CD4-positive, alpha-beta T cell (primary cell): ENCODE measurements at places on chromosomes 5 and 9.
A peak's percentile ranks its signal among the peaks of the same experiment; 100 is the strongest.

- no peak for DNase-seq
Measured at GRCh38 chr9:123359546-123359945, 3.5 kb downstream of the CRB2 start.

DNA sequence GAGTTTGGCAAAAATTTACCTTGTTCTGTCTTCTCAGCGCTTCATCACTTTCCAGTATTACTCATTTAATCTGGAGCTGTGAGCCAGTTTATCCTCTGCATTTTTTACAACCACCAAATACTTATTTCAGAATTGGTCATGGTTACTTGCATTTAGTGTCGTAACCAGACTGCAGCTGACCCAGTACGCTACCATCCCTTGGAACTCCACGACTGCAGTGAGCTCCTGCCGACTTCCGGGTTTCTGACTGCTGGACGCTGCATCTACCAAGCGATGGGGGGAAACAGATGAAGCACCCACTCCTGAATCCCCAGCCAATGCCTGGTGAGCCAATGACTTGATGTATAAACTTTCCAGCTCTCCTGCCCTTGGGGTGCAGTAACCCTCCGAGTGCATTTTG is 174.4 kb upstream of the PRLR start:
- DNase-seq: no peak

- no peak for DNase-seq
Measured at GRCh38 chr5:176490301-176490700, 42.1 kb downstream of the FAF2 start.

DNA sequence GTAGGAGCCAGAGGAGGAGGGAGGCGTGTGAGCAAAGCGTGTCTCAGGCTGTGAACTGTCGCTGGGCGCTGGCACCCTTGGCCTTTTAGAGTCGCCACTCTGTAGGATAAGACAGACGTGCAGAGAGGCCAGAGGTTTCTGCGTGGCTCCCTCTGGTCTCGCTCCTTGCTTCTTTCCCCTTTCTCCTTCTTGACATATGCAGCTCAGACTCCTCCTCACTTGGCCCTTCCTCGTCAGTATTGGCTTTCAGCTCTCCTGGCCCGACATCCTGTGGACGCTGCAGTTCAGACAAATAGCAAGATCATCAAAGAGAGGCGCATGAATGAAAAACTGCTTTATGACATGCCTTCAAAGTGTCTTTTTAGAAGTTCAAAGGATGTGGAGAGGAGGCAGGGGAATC is 116.8 kb upstream of the SPRY4 start:
- DNase-seq: no peak

DNA sequence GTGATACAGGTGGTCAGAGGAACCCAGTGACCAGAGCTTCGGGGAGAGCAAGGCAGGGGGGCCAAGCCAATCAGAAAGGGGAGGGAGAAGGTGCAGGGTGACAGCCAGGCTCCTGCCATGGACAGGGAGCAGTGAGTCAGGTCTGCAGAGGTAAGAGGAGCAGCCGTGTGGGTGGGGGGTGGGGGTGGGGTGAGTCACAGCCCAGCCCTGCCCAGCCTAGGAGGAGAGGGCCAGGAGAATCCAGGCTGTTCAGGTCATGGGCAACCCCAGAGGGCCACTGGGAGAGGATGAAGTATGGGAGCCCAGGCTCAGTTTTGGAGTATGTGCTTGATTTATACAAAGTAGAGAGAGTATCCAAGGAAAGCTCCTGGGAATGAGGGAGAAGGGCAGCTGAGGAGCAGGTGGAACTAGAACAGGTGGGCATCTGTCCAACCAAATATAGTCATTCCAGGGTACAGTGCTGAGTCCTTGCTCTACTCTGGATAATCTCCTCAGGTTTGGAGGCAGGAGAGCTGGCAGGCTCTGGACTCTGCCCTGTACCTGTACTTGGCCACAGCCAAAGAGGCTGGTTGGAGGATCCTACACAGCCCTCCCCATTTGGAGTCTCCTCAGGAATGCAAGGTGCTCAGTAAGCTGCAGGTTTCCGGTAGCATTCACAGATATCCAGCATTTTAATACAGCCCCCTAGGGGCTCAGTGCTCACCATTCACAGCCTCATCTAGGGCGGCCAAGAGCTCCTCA is 1.6 kb downstream of the HBEGF start:
- DNase-seq: no peak

DNA sequence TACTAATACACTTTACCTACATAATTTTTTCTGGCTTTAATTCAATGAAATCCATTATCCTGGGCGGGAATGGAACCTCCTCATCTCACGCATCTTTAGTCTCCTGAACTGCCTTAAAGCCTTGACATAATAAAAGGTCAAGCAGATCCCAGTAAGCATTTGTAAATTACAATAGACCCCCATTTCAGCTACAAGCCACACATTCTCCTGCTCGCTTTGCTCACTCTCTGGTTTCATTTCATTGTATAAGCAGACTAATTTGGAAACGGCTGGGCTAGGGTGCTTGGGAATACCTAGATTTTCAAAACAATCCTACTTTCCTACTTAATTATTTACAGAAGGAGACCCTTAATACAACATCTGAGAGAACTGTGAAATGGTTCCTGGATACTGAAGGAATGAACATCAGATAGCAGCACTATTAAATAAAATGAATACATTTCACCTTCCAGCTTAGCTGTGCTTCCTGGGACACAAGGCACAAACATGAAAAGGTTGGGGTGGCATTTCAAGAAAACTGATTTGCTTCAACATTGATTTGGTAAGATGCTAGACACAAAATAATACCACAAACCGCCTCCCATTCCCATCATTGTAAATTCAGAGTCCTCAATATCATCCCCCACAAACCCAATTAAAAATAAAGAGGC is 1.5 kb downstream of the JAKMIP2 start:
- DNase-seq: no peak

- no peak for DNase-seq
Measured at GRCh38 chr5:56545016-56545415, 270.3 kb upstream of the MAP3K1 start.

- DNase-seq: peak; percentile 63
Measured at GRCh38 chr9:129889941-129890717, 54.9 kb downstream of the USP20 start.

GRCh38 chr9:34025062-34025461 is 23.6 kb downstream of the UBAP2 start:
- DNase-seq: no peak

- DNase-seq: no peak
Measured at GRCh38 chr5:123502120-123502519, 9.9 kb upstream of the CSNK1G3 start.

DNA sequence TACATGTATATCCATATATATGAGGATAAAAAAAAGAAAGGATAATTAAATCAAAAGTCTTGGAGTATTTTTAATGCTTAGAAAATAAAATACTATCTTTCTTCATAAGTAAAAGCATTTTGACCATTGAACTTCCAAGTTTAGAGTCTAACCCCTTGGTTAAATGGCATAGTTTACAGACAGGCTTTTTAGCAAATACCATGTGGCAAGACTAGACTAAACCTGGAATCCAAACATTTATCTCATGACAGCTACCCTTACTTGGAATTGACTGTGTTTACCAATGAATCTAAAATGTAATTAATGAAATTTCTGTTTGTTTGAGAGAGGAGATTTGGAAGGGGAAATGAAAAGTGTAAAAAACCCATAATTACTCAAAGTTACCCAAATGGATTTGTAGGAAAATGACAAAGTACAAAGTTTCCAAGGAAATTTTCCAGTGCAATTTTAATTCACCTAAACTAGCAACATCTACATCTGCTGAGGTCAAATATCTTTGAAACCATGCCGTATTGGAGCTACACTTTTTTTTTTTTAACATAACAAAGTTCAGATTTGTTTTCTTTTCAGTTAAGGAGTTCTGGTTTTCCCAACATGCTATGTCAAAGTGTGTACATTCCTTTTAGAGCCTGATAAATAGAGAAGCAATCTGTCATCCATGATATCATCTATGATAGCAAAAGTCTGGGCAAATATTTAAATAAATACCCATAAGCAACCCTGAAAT is 272.1 kb upstream of the DAB2 start:
- DNase-seq: no peak

DNA sequence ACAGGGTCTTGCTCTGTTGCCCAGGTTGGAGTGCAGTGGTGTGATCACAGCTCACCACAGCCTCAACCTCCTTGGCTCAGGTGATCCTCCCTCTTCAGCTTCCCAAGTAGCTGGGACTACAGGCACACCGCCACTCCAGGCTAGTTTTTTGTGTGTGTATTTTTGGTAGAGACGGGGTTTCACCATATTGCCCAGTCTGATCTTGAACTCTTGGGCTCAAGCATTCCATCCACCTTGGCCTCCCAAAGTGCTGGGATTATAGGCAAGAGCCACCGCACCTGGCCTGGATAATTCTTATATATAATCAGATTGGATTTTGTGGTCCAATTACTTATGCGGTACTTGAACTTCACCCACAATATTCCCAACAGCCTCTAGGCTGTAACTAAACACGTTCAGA is 19.8 kb downstream of the CCDC69 start:
- DNase-seq: no peak

GRCh38 chr5:1431896-1432295 is 13.3 kb downstream of the SLC6A3 start:
- no peak for DNase-seq

- DNase-seq: no peak
Measured at GRCh38 chr5:177980743-177981151, 15.3 kb downstream of the PROP1 start.

GRCh38 chr9:106953174-106953573 is 90.2 kb downstream of the ZNF462 start:
- no peak for DNase-seq

- no peak for DNase-seq
Measured at GRCh38 chr5:66841264-66841663, 245.1 kb downstream of the MAST4 start.

GRCh38 chr9:16336833-16337232 is 533.6 kb downstream of the BNC2 start:
- no peak for DNase-seq

DNA sequence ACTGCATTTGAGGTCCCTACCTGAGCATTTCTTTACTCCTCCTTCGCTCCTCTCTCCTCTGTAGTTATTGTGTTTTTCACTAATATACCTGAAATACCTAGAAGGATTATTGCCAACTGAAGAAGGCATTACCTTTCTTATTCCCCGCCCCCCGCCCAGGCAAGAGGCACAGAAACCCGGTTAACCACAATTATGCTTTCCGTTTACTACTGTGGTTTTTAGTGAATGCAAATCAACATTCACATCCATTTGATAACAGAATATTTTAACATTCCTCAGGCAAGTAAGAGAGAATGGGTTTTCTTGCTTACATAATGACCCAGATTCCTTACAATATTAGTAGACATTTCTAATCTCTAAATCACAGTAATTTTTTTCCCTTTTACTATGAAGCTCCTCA is 136.9 kb downstream of the PCSK5 start:
- DNase-seq: peak; percentile 67

DNA sequence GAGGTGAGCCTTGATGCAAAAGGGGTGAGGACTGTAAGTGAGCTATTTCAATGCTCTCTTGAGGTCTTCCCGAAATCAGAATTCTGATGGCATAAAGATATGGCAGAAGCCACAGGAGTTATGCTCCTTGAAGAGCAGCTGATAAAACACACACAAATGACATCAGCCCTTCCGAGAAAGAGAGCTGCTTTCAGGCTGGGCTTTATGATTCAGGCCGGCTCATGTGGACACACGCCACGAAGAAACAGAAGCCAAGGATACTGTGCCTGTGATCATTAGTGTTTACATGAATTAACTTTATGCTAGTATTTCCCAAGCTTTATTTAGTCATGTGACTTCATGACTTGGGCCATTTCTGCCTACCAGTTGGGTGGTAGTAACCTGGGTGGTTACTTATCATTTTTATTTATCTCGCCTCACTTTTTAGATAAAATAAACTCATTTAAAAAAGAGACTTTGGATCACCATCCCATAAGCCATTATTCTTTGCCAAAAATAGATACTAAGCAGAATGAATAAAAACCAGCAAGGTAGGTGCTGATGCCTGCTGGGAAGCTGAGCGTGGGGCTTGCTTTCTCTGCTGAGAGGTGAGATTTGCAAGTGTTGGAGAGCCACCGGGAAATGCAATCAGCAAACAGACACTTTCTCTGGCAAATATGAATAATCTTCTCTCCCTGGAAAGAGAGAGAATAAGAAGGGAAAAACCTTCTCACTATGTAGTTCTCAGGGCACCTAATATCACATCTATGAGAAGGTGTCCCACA is 73.0 kb upstream of the SLC25A51 start:
- DNase-seq: no peak

DNA sequence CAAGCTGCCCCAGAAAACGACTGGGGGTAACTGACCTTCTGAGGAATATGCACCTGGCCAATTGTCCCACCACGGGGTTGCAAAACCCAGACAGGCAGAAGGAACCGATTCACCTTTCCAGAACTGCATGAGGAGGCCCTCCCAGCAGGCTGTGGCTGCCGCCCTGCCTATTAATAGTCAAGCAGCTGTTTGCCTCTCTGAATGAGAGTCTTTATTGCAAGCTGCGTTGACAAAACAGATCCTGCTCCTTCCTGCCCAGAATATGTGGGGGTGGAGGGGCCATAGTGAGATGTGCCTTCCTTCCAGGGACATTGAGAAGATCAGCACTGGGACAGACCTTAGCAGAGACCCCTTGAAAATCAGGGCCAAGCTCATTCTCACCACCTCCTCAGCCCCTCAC is 18.3 kb upstream of the TCOF1 start:
- no peak for DNase-seq

GRCh38 chr5:61991866-61992265 is 314.1 kb upstream of the KIF2A start:
- no peak for DNase-seq

DNA sequence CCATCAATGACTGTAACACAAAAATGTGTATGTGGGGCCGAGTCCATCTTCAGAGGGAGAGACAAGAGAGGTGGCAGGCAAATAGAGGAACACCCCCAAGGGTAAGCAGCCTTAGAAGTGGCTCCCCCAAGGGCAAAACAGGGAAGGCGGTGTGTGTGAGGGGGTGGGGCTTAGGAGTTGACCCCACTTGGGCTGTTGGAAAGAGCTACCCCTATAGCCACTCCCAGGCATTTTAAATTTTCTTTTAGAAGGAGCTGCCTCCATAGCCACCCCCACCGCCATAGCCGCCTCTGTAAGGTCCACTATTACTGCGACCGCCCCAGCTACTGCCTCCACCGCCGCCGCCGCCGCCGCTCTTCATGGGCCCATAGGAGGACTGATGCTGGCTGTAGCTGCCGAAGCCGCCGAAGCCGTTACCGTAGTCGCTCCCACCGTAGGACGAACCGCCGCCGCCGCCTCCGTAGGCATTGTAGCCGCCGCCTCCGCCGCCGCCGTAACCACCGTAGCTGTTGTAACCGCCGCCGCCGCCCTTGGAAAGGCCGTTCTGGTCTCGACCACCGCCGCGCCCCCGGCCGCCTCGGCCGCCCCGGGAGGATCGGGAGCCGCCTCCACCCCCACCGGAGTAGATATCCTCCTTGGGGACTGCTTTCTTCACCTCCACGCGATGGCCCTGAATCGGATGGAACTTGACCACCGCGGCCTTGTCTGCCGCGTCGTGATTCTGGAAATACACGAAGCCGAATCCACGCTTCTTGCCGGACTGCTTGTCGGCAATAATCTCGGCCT is 1.1 kb downstream of the HNRNPA0 start:
- DNase-seq: peak; percentile 52

DNA sequence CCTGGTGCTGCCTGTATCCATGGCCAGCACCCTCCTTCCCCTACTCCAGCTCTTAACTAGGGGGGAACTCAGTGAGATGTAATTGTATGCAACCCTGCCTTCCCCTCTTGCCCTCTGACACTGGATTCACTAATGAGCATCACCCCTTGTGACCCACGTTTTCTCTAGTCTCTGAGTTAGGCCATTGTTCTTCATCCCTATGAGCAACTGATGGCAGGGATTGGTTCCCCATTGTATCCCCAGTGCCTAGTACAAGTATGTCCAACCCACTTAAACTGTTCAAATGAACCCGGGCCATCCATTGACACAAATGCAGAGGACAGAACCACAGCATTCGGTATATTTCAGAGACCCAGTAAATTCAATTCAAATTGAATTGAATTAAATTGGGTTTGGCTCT is 77.6 kb upstream of the ASTN2 start:
- no peak for DNase-seq
